CD4-positive, alpha-beta T cell treated with Interleukin-1 beta for 1 hour (primary cell): ENCODE measurements at places on chromosomes 2 and 18.

DNA sequence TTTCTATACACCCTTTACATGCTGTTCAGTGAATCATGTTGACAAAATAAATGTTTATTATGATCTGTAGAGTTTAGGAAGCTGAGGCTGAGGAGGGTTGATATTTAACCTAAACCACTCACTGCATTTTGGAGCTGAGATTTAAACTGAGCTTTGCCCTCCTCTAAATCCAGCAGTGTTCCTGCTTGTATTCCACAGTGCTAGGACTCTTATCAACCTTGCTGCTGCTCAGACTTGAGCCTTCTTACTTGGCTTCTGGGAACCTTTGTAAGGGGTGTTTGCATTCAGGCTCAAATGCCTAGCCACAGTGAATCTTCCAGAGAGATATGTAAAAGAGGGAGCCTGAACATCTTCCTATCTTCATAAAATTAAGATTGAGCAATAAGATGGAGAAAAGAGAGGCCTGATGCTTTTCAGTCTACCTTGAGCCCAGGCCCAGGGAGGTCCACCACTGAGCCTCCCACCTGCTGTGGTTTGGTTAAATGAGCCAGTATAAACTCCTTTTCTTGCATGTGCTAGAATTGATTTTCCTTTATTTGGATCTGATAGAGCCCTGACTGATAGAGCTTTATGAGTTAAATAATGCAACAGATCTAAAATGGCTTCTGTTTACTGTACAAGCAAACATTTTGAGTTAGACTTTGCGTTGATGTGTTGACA is 149.7 kb downstream of the GULP1 start:
- DNase-seq: no peak

DNA sequence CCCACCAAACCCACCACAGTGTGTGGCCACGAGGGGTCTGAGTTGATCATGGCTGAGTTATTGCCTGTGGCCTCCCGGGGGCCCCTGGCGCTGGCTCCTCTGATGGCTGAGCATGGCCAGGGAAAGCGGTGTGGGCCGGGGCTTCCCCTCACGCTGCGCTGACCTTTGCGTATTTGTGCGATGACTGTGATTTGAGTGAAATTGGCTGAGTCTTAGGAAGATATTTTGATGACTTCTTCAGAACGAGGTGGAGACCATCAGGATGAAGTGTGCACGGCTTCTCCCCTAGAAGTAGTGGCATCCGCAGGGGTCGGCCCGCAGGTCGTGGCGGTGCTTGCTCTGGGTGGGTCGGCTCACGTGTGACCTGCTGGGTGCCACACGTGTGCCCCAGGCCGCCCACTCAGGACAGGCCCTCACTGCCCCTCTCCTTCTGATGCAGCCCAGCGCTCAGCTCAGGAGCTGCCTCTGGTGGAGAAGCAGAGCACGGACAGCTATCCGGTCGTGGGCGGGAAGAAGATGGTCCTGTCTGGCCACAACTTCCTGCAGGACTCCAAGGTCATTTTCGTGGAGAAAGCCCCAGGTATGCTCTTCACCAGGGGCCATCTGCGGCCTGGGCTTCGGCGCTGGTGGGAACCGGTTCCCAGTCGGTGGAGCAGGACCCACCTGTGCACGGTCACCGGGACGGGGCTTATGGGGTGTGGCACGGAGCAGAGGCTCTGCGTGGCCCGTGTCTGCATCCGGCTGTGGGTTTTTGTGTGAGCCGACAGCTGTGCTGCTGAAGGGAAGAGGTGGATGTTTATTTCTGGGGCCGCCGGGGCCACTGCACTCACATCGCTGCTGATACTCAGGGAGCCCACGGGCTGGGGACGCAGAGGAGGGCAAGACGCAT is 55.8 kb downstream of the NFATC1 start:
- DNase-seq: no peak

- DNase-seq: no peak
Measured at GRCh38 chr2:86293612-86294011, 43.8 kb downstream of the REEP1 start.

- DNase-seq: no peak
Measured at GRCh38 chr2:163133602-163134001, 295.0 kb upstream of the KCNH7 start.

GRCh38 chr2:172095146-172095904 is 7.4 kb downstream of the DLX2 start:
- peak; percentile 82 for DNase-seq

DNA sequence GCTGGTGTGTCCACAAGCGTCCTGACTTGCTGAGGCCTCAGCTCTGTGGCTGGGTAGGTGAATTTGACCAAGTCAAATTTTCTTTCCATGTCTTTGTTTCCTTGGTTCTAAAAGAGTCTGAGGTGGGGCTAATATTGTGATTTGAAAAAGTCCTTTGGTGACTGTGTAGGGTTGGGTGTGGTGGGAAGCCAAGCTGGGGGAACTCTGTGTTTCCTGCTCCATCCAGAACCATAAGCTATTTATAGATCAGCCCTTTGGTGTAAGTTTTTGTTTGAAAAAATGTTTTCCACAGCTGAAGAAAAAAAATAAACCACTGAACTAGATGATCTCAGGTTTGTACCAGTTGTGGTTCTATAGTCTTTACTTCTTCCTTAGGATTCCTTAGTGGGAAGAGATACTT is 462.7 kb downstream of the TGIF1 start:
- DNase-seq: no peak

- DNase-seq: no peak
Measured at GRCh38 chr2:70923378-70924015, 12.2 kb upstream of the ATP6V1B1 start.

- no peak for DNase-seq
Measured at GRCh38 chr2:189372688-189373257, 68.5 kb upstream of the WDR75 start.

- no peak for DNase-seq
Measured at GRCh38 chr2:67895227-67895941, 167.4 kb downstream of the C1D start.

GRCh38 chr2:214465363-214466146 is 54.7 kb downstream of the VWC2L start:
- no peak for DNase-seq

DNA sequence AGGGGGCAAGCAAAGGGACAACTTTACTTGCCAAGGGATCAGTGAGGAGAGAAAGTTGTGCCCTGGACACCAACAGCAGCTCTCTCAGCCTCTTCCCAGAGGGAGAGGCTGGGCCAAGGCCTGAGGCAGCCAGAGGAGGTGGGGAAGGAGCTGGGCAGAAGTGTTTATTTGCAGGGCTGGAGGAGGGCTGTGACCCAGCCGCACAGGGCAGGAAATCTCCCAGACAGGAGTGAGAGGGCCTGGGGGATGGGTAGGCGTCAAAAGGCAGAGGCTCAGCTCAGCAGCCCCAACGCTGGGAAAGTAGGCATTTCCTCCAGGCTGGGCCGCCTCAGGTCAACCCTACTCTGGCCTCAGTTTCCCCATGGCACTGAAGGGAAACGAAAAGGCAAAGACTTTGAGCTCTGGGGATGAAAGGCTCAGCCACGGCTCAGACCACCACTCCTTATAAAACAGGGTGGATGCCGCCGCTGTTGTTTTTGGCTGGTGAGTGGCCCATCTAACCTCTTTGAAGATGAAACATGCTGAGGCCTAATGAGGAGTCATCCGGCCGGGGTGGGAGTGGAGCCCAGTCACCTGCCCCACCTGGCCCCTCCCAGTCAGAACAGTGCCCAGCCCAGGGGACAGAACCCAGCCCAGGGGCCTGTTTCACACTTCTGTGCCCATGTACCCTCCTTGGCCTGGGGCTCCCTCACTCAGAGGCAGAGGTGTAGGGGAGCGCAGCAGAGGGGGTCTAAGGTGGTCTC is 21.9 kb upstream of the SEMA4C start:
- no peak for DNase-seq

DNA sequence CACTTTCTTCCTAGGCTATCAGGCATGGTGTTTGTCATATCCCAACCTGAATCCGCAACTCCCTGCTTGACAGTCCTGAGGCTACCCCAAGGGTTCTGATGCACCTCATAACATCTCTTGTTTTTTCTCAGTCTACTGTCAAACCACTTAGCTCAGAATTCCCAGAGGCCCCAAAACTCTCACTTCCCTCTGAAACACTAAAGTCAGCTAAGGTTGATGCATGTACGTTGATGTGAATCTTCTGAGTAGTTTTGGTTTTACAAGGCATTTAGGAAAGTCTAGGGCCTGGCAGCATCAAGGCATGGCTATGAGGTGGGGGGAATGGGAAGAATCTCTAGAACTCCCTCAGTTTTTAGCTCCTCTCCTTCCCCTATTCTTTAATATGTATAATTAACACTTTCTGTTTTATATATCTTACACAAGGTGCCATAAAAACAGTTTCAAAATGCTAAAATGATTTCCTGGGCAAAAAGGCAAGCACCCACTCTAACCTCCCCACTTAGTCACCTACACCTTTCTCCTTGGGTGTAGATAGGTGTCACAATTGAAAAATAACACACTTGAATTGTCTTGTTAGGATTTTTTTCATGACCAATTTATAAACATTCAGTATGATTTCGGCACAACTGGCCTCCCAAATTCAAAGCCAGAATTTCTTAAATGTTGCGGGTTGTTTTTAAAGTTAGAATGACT is 71.4 kb upstream of the TANK start:
- no peak for DNase-seq

DNA sequence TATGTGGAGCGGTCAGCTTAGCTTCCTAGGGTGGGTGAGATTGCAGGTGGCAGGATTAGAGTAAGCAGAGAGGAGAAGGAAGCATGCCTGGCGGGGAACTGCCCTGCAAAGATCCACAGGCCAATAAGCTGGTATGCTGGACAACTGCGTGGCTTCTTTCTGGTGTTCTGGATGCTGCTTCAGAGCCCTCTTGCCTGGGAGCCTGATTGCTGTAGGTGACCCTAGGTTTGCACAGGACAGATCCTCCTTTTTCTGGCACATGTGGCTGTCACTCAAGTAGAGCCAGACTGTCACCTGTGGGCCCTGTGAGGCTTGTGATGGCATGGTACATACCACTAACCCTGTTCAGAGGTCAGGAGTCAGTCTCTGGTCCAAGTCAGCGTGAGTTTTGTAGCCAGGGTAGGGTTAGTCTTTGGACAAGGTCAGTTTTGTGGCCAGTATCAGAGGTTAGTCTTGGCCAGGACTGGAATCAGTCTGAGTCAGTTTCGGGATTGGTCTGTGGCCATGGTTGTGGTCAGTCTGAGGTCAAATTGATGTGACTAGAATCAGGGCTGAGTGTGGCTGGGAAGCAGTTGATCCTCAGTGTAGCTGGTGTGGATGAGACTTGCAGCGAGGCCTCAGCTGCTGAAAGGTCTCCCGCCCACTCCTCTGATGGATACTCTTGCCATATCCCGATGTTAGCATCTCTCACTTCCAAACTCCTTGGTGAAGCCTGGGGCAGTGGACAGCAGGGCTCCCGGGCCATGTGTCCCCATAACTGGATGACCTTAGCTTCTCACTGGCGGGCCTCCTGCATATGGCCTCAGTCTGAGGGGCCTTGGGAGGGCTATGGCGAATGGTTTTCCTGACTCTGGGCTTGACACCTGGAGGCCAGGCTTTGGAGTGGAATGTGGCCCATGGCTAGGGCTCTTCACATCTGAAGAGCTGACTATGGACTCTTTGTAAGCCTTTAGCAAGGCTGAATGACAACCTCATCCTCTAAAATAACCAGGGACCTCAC is 260.5 kb downstream of the DYSF start:
- no peak for DNase-seq

GRCh38 chr2:7673853-7674252 is 756.6 kb downstream of the RNF144A start:
- DNase-seq: no peak

- DNase-seq: no peak
Measured at GRCh38 chr2:54040685-54041084, 69.9 kb upstream of the PSME4 start.

- no peak for DNase-seq
Measured at GRCh38 chr2:158975271-158975921, 7.0 kb downstream of the TANC1 start.

DNA sequence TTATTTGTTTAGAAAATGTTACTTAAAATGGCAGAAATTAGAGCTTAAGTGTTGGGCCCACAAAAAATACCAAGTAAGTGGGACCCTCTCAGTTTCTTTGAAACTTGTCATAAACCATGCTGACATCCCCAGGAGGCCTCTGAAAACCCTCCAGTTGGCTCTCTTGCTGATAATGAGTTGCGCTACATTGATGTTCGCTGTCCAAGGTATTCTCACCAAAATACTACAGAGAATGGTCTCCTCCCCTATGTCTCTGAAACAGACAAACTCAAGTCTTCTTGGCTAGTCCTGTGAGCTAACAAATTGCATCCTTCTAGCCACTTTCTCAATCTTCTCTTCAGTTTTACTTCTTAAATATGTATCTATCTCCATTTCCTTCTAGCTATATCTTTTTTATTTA is 669.4 kb downstream of the IRS1 start:
- no peak for DNase-seq

- DNase-seq: no peak
Measured at GRCh38 chr2:236306825-236307540, 42.8 kb upstream of the ASB18 start.

DNA sequence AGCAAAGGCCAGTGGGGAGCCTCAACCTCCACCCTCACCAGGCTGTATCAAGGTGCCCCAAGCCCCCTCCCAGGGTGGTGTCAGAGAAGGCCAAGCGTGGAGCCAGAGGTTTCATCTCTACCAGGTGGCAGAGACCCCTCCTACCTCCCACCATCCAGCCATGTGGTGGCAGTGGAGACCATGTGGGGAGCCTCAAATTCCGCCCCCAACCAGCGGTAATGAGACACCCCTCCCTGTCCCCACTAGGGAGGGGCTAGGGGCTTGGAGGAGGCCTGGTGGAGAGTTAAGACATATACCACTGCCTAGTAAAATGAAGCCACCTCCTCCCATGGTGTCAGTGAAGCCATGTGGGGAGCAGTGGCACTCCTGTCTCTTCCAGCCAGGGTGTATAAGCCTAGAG is 24.4 kb upstream of the YPEL5 start:
- DNase-seq: no peak

DNA sequence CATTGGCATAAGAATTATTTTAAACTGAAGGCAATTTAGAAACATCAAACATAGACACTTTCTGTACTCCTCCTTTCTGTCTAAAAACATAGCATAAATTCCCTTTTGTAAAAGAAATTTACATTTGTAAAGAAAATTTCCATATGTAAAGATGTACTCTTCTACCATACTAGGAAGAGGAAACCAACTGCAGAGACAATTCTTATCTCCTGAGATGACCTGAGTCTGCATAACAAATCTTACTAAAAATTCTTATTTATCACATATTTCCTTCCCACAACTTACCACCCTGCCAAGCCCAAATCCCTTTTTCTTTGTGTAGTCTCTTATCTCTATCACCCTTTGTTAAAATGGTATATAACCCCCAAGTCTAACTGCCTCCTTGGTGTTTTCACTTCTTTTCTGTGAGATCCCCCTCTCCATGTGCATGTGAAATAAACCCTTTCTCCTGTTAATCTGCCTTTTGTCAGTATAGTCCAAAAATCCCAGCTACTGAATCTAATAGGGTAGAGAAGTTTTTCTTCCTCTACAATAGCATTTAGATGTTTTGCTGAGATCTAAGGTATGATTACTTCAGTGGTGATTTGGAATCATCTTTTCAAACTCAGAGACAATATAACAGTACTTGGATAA is 81.0 kb downstream of the CHN1 start:
- DNase-seq: no peak

DNA sequence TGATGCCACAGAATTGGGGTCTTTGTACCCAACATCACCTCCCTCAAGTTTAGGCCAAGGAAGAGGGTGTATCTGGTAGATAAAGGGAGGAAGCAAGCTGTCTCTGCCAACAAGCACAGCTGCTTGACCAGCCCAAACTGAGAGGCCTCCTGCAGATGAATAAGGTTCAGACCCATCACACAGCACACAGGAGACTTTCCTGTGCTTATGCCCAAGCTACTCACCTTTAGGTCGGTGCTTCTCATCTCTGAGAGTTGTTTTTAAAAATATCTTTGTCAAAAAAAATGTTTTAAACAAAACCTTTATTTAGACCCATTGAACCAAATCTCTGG is 24.7 kb upstream of the SP3 start:
- no peak for DNase-seq
